ENCODE measurements at places on chromosomes 2 and 18.

GRCh38 chr2:69863298-69863697 is 30.5 kb upstream of the SNRNP27 start:
- DNase-seq: no peak

GRCh38 chr18:70290482-70291294 is 1.8 kb downstream of the SOCS6 start:
- no peak for DNase-seq

- DNase-seq: no peak
Measured at GRCh38 chr2:236359426-236360045, 95.3 kb upstream of the ASB18 start.

DNA sequence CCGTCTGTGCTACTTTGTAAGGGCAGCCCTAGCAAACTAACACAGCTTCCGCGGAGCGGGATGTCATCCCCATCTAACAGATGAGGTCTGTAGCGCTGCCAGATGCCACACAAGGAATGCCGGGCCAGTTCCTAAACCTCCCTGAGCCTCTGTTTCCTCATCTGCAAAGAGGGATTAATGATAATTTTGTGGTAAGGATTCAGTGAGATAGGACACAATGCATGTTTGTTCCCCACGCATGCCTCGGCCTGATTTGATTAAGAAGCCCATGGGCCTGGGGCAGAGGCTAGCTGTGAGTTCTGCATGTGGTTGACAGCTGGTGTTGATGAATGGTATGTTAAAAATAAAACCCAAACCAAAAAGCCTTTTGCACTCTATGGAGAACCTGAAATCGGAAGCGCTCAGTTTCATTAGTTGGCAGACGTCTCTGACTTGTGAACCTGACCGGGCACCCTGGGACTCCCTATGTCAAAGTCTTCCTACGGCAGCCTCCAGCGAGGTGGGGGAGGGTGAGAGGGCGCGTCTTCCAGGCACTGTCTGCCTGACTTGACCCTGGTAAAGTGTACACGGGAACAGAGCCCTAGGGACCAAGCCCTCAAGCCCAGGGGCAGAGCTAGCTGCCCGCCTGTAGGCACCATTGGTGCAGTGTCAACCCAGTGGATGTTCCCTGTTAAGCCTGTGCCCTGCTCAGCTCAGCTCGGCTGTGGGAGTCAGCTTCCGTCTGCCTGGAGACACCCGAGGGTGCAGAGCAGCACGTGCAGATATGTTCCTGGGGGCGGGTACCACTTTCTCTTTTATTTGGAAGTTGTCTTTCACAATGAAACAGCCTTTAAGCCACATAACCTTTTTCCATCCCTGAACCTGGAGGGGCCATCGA is 14.8 kb upstream of the INHBB start:
- no peak for DNase-seq

- DNase-seq: no peak
Measured at GRCh38 chr2:29660201-29660600, 261.2 kb downstream of the ALK start.

DNA sequence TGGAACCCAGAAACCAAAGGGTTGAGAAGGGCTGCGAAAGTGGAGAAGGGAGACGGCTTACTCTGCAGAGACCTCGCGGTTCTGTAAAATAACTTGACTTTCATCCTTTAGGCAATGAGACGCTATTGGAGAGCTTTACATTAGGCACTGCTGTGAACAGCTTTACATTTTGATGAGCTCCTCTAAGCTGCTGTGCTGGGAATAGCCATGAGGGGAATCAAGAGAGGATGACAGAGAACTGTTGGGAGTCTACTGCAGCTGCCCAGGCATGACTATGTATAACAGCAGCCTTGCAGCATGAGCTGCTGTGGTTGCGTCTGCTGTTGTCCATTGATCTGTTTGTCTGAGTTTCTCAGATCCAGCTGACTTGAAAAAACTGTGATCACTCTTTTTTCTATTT is 310.8 kb upstream of the MAP2 start:
- DNase-seq: no peak

- DNase-seq: no peak
Measured at GRCh38 chr2:55957142-55957541, 33.6 kb upstream of the EFEMP1 start.

DNA sequence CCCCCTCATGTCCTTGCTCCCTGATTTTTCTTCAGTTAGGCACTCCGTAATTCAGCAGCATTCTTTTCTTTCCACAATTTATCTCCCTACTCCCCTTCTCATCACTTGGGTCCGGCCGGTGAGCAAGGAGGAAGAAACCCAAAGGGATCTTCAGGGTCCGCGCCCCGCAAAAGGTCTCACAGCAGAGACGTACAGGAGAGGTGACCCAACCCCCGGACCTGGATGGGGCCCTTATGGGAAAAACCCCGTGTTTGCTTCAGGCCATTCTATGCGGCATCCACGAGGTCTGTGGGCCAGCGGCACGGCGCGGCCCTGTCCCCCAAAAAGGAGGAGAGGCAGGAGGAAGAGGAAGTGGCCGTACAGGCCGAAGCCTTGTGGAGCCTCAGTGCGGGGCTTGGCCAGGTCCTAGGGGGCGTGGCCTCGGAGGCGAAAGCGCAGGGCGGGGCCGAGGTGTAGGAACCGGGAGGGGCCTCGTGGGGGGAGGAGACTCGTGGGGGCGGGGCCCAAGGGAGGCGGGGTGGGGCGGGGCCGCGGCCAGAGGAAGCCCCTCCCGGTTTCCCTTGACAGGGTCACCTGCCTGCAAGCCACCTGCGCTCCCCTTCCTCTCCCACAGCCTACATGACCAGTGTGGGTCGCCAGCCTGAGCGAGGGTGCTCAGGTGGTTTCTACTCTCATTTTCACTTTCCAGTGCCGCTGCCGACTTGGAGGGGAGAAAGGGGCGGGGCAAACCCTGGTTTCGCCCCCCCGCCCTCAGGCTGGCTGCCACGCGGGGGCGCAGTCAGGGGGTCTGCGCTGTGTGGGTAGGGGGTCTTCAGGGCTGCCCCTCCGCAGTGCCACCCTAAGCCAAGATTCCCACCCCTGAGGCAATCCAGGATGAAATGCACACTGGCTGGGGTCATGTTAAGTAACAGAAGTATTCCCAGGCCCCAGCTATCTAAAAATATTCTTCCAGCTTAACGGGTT is 156.4 kb upstream of the XPO1 start:
- peak; percentile 89 for DNase-seq

- DNase-seq: no peak
Measured at GRCh38 chr2:192828175-192828574, 633.4 kb upstream of the TMEFF2 start.

- peak; percentile 87 for DNase-seq
Measured at GRCh38 chr2:30862054-30862651, 54.9 kb upstream of the CAPN13 start.

- DNase-seq: peak; percentile 5
Measured at GRCh38 chr2:233643128-233643527, 6.9 kb downstream of the UGT1A10 start.

- no peak for DNase-seq
Measured at GRCh38 chr2:165634855-165635254, 159.2 kb downstream of the GALNT3 start.
